HCT116 (cell line): ENCODE measurements at places on chromosomes 12 and 14. TPM values are rescaled to one million over a fixed set of nuclear protein-coding genes. Genes with fewer than 3 reads are reported as not detected.

The GLTP gene
- total RNA-seq, result 26.6 TPM

The PZP gene
- total RNA-seq, result not detected

The RPL10L gene
- total RNA-seq, result not detected

The WSCD2 gene
- 0.05 TPM for total RNA-seq

The ZFHX2 gene
- 3.6 TPM for total RNA-seq

The TMEM63C gene
- 5.7 TPM for total RNA-seq

The TGFB3 gene
- total RNA-seq, result 1.6 TPM

The NYNRIN gene
- total RNA-seq, result 0.27 TPM

The KERA gene
- not detected for total RNA-seq

The PRH2 gene
- total RNA-seq, result not detected

The PAX9 gene
- 5.2 TPM for total RNA-seq

The PAN2 gene
- total RNA-seq, result 75.0 TPM

The CMA1 gene
- not detected for total RNA-seq

The MGAT4C gene
- not detected for total RNA-seq

The DEPDC4 gene
- 3.4 TPM for total RNA-seq

The ACSM4 gene
- not detected for total RNA-seq

The OR6C2 gene
- not detected for total RNA-seq

The SCN8A gene
- total RNA-seq, result 7.1 TPM

The GLI1 gene
- total RNA-seq, result 6.4 TPM

The LRRC23 gene
- 8.0 TPM for total RNA-seq

The TC2N gene
- total RNA-seq, result 15.9 TPM

The CD27 gene
- 0.25 TPM for total RNA-seq

The CD163L1 gene
- total RNA-seq, result 27.0 TPM

The SAMD15 gene
- total RNA-seq, result 1.9 TPM

The ESR2 gene
- 0.32 TPM for total RNA-seq

The CIROP gene
- not detected for total RNA-seq

The PIK3C2G gene
- not detected for total RNA-seq

The PTGDR gene
- not detected for total RNA-seq

The AMIGO2 gene
- 0.96 TPM for total RNA-seq

The FBLN5 gene
- total RNA-seq, result 3.3 TPM

The CRACR2A gene
- total RNA-seq, result 18.4 TPM

The RERGL gene
- total RNA-seq, result not detected

The SSTR1 gene
- total RNA-seq, result not detected

The NANOG gene
- 0.22 TPM for total RNA-seq

The EID3 gene
- total RNA-seq, result 3.0 TPM

The WDHD1 gene
- 44.3 TPM for total RNA-seq

The SLC25A47 gene
- total RNA-seq, result 0.17 TPM

The TDRD9 gene
- total RNA-seq, result not detected

The VRTN gene
- total RNA-seq, result 0.10 TPM

The SLCO1B3 gene
- 5.4 TPM for total RNA-seq

The APOLD1 gene
- 3.9 TPM for total RNA-seq

The ANP32D gene
- not detected for total RNA-seq

The GON7 gene
- 11.2 TPM for total RNA-seq

The ZBTB39 gene
- total RNA-seq, result 12.3 TPM

The NR1H4 gene
- total RNA-seq, result not detected

The CLEC4D gene
- not detected for total RNA-seq

The CCDC77 gene
- 12.3 TPM for total RNA-seq

The SYCP3 gene
- not detected for total RNA-seq

The RBP5 gene
- 0.22 TPM for total RNA-seq

The FOXG1 gene
- total RNA-seq, result not detected

The ARPC3 gene
- 115 TPM for total RNA-seq

The MYF5 gene
- total RNA-seq, result not detected

The NAV3 gene
- total RNA-seq, result 7.8 TPM

The POLE gene
- 128 TPM for total RNA-seq

The WASHC3 gene
- 15.6 TPM for total RNA-seq

The NINJ2 gene
- not detected for total RNA-seq
